Activated T-helper 1 cell treated with anti-CD3 and anti-CD28 coated beads, Interleukin-2, amount 50 U/mL, for 16 hours (primary cell): ENCODE measurements at places on chromosomes 3 and 15.

GRCh38 chr15:92051716-92052115 is 198.2 kb downstream of the SLCO3A1 start:
- DNase-seq = no peak

- no peak for DNase-seq
Measured at GRCh38 chr3:72800869-72801268, 47.4 kb downstream of the SHQ1 start.

GRCh38 chr3:4749567-4750002 is 229.7 kb upstream of the BHLHE40 start:
- no peak for DNase-seq

DNA sequence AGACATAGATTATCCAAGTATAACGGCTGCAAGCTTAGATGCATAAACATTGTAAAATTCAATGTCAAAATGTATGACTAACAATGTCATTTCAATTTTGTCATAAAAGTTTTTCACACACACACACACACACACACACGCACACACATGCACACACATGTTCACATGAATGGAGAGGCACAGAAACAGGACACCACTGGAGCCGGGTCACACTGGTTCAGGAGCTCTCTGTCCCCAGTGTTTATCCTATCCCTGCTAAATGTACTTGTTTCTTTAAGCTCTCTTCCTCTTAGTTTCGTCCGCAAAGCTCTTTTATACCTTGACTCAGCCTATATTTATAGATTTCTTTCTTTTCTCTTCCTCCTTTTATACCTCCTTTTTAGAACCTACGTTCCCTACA is 249.9 kb downstream of the CADPS start:
- DNase-seq = no peak

GRCh38 chr15:42576040-42576594 is 711 bp downstream of the STARD9 start:
- no peak for DNase-seq

DNA sequence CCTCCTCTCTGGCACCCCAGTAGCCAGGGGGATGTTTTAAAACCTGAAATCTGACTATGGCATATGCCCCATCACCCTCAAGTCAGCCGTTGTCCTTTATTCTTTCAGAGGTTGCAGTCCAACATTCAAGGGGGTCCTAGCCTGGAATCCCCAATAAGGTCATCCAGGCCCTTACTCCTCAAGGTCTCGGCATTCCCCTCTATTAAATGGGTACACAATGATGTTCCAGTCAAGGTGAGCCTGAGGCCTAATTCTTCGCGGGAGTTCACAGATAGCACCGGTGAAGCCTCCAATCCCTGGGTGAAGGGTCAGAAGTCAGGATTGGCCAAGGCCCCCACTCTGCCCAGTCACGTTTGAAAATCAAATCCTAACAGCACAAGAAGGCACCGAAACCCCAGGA is 8.1 kb upstream of the SEMA3F start:
- DNase-seq = no peak

- DNase-seq = no peak
Measured at GRCh38 chr3:113574213-113574612, 41.9 kb downstream of the SIDT1 start.

DNA sequence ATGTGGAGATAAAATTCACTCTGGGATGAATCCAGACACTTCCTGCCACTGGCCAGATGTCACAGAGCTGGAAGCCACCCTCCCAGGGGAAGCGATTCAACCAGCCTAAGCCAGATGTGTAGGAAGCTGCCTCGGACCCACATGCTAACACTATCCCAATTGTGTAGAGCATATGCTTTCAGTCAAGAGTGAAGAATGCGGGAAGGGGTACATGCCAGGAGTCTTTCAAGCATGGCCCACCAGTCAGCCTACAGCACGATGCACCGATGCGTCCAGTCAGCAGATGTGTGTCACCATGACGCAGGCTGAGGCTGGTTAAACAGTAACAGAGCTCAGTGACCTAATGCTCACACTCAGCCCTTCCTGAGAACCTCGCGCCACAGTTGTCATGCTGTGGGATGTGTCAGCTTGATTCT is 38.8 kb upstream of the BNC1 start:
- no peak for DNase-seq

DNA sequence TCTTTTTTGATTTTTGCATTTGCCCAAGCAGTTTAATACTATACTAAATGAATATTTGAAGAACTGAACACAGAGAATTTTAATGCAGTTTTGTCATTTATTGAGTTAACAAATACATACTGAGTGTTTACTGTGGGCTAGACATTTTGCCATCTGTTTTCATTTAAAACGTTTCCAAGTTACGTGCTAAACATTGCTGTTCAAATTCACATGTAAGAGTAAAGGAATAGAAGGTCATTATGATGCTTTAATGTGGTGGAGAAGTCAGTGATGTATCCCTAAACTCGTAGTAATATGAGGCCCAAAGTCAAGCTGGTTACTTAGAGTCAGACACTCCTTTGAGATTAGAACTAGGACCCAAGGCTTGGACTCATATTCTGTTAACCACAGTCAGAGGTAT is 49.4 kb downstream of the CRYBG3 start:
- DNase-seq = no peak

DNA sequence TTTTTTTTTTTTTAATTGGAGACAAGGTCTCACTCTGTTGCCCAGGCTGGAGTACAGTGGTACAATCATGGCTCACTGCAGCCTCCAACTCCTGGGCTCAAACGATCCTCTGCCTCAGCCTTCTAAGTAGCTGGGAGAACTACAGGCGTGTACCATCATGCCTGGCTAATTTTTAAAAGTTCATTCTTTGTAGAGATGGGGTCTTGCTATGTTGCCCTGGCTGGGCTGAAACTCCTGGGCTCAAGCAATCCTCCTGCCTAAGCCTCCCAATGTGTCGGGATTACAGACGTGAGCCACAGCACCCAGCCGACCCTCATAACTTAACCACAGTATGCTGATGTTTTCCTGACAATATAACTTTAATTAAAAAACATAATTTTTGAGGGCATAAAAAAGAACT is 24.3 kb downstream of the IL17RD start:
- DNase-seq = no peak

GRCh38 chr3:125010393-125010792 is 45.4 kb downstream of the HEG1 start:
- no peak for DNase-seq

DNA sequence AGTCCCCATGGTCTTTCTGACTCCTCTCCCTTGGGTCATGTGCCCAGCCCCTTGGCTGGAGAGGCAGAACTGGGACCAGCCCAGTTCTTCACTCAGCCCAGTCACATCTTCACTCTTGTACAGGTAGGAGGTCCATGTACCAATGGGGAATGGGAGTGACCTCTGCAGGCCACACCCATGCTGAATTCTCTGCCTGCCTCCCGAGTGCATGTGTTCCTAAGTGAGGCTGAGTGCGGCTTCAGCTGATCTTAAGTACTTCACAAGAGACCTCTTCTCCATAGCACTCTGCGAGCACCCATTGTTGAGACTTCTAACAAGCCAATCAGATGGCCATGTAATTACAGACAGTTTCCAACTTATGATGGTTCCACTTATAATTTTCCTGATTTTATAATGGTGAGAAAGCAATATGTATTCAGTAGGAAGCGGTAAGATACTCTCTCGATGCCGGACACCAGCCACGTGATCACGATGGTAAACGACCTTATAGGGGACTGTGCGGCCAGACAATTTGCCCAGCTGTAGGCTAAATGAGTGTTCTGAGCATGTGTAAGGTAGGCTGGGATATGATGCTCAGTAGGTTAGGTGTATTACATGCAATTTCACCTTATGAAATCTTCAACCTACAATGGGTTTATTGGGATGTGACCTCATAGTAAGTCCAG is 112.1 kb downstream of the KLF13 start:
- DNase-seq = no peak

DNA sequence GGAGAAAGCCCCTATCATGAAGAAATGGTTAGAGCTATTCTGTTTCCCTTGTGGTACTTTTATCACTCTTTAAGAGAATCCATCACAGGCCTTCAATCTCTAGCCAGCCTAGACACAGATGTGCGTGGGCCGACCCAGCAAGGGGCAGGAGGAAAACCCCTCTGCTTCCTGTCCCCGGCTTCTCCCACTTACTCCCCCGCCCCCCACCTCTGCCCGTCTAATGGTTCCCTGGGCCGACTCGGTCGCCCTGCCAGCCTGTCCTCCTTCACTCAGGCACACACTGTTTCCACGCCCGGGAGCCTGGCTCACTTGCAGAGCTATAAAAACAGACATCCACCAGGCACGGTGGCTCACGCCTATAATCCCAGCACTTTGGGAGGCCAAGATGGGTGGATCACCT is 58.3 kb upstream of the TFRC start:
- no peak for DNase-seq

DNA sequence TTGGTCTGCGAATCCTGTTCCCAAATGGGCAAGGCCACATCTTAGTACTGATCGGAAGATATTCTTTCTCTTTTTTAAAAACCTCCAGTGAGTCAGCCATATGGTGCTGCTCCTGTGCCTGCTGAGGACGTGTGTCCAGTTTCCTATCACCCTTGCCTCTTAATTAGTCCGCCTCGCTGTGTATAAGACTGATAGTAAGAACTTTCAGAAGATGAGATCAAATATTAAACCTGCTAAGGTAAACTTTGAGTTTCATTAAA is 612 bp downstream of the UBA5 start:
- DNase-seq = no peak

DNA sequence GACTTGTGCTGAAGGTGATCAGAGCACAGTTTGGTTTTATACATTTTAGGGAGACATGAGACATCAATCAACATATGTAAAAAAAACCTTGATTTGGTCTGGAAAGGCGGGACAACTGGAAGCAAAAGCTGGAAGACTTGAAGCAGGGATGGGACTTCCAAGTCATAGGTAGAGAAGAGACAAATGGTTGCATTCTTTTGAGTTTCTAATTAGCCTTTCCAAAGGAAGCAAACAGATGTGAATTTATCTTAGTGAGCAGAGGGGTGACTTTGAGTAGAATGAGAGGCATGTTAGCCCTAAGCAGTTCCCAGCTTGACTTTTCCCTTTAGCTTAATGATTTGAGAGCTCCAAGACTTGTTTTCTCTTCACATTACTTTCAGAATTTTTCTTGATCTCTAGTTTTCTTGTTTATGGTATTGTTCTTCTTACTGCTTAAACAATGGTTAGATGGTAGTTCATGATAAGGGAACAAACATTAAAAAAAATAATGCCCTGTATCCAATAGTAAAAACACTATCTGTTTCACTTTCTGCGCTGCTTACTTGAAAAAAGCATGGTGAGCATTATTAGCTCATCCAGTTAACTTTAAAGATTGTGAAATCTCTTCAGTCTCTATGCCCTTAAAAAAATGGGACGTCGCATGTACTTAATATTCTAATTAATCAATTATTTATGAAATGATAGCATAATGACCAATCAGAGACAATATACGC is 48.5 kb upstream of the BCHE start:
- DNase-seq = no peak

DNA sequence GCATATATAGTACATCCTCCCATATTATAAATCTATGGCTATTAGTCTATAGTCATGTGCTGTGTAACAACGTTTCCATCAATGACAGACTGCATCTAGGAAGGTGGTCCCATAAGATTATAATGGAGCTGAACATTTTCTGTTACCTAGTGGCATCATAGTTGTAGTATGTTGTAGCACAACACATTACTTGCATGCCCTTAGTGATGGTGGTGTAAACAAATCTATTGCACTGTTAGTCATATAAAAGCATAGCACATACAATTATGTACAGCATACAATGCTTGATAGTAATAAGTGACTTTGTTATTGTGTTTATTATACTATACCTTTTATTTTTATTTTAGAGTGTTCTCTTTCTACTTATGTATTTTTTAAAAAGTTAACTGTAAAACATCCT is 37.4 kb upstream of the TNFSF10 start:
- DNase-seq = no peak
